ENCODE measurements at places on chromosomes 5 and 9.

DNA sequence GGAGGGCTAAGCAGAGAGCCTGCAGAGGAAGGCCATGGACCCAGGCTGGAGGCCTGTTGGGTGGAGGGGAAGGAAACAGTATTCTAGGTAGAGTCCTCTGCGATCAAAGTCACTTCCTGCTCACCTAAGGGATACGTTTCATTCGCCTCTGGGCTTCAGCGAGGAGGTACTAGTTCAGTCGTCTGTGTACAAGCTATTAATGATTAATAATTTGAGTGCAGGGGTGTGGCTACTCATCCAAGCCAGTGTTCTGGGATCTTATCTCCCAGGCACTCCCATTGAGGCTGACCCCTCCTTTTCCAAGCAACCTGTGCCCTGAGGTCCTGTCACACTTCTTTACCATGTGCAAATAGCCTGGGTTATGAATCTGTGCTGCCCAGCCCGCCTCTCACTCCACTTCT lies 25.2 kb downstream of the RALGPS1 start:
- DNase-seq: no peak

GRCh38 chr9:116391306-116391900 lies 237.8 kb downstream of the PAPPA start:
- DNase-seq: no peak

- no peak for DNase-seq
Observed at GRCh38 chr5:151051931-151052608, 28.8 kb downstream of the TNIP1 start.

DNA sequence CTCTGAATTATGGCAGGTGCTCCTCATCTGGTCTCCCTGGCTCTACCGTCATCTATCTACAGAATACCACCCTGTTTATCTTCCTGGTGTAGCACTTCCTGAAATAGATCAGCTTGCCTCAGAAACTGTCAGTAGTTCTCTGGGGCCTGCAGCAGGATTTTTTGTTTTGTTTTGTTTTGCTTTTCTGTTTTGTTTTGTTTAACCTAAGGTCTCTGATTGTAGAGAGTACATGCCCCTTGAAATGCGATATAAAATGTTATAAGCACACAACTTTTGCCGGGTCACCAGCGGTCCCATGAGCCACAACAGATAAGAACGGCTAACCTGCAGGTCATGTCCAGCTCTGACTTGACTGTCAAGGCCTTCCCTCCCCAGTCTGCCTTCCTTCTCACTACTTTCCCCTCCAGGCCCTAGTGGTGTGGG lies 26.6 kb upstream of the CREBRF start:
- no peak for DNase-seq

DNA sequence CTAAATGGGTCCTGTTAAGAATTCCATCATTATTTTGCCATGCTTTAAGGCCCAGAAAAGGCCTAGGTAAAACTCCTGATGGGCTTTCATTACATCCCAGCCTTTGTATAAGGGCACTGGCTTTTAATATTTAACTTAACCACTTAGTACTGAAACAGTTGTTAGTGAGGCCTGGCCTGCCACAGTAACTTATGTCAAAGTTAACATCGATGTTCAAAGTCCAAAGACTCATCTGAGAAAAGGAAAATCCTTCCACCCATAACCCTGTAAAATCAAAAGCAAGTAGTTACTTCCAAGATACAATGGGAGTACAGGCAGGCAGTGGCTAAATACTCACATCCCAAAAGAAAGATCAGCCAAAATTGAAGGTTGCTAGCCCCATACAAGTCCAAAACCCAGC lies 15.0 kb upstream of the UGT3A1 start:
- no peak for DNase-seq
